Large intestine (tissue), 12 donors: ENCODE measurements at places on chromosomes 12 and 14.

DNA sequence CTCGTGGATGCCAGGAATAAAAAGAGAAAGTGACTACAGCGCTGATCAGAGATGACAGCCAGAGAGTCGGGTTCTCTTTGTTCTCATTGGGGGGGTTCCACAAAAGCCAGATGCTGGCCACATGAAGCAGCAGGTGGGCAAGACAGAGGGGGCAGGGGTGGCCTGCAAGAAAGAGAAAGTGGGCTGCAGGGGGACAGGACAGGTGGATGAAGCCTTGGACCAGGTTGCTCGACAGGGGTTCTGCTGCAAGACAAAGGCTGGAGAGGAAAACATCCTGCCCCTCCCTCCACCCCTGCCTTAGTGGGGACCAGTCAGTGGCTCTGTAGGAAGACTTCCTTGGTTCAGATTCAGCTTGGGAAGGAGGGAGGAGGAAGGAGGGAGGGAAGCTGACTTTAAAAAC lies 126.2 kb downstream of the KSR2 start:
- H3K27ac ChIP-seq = no peak overlapping the region
- no peaks in the 10 kb centered on the region for H3K4me1 ChIP-seq
- H3K4me3 ChIP-seq = no peak overlapping the region
- no peaks in the 10 kb centered on the region for H3K36me3 ChIP-seq
- no peak for DNase-seq

DNA sequence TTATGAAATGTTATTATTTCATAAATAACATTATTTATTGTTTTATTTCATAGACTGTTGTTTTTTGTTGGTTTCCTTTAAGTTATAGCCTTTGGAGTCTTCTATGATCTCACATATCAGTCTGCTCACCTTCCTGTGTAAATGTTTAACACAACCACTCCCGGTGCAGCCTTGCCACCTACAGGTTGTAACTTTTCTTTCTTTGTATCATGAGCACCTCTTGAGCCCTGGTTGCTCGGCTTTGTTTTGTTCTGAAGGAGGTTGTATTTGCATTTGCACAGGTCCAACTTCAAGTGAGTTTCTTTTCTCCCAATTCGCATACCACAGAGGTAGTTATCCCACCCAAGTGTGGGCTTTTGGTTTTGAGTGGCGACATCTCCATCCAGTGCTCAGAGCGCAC lies 121.4 kb downstream of the SLC15A4 start:
- no peak overlapping the region for H3K4me3 ChIP-seq
- H3K36me3 ChIP-seq = no peaks in the 10 kb centered on the region
- H3K4me1 ChIP-seq = peaks cover 6% of the 10 kb centered on the region
- peak; percentile 35 for DNase-seq
- H3K27ac ChIP-seq = peak overlapping the region; percentile 33

DNA sequence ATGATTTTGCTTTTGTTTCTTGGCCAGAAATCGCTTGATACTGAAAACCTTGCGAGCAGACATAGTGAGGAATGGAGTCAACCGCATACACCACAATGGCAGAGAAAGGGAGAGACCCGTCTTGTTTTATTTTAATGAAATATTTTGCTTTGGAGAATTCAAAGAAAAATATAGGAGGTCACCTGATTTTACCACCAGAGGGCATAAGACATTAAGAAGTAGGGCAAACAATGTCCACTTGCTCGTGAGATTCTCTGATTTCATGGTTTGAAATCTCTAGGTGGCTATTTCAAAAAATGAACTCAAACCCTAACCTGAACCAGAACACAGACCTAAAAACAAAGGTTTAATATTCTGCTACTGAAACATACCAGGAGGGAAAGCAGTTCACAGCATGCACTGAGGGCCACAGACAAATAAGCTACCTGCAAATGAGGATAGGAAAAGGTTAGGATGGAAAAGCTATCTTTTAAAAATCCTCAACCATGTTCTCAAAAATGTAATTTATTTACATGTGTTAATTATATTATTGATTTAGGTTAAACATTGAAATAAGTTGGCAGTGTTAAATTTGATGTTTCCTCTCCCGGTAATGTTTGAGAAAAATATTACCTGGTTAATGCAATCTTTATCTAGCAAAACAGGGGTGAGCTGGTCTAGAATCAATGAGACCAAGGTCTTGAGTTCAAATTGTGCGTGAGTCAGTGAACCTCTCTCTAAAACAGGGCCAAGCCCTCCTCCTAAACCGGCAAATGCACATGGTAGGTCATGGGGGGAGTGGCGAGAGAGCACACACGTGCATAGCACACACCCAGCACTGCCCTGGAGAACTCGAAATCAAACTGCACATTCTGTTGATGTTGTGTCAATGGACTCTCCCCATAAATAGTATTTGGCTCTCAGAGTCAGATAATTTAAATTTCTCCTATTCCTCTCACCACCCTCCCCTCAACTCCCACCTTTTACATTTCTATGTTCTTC lies 12.5 kb downstream of the IFNG-AS1 start:
- DNase-seq = no peak
- no peaks in the 10 kb centered on the region for H3K36me3 ChIP-seq
- no peaks in the 10 kb centered on the region for H3K27me3 ChIP-seq
- no peak overlapping the region for H3K27ac ChIP-seq
- no peak overlapping the region for H3K4me3 ChIP-seq

DNA sequence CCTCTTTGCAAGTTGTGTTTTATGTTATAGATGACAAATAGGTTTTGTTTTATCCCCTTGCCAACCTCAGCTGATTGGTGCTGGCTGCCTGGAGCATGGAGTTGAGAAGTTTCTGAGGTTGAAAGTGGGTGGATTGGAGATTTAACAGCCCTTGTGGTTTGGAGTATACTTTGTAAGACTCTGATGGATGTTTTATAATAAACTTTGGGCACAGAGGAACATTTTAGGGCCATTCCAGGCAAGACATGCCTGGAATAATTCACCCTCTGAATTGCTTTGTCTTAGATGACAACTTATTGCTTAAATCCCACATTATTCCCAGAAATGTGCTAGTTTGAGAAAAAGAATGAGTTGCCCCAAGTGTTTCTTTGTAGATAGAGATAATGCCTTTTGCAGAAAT lies 158.9 kb downstream of the SLC5A8 start:
- H3K27me3 ChIP-seq = no peaks in the 10 kb centered on the region
- no peak overlapping the region for H3K4me3 ChIP-seq
- DNase-seq = no peak

GRCh38 chr12:78120866-78121560 lies 290.3 kb downstream of the NAV3 start:
- no peak overlapping the region for H3K4me3 ChIP-seq
- no peaks in the 10 kb centered on the region for H3K4me1 ChIP-seq
- H3K36me3 ChIP-seq = no peaks in the 10 kb centered on the region

- no peak overlapping the region for H3K4me3 ChIP-seq
- DNase-seq = no peak
- H3K27me3 ChIP-seq = no peaks in the 10 kb centered on the region
- H3K36me3 ChIP-seq = no peaks in the 10 kb centered on the region
- H3K27ac ChIP-seq = no peak overlapping the region
Measured at GRCh38 chr12:2387103-2387834, 334.5 kb downstream of the CACNA1C start.

DNA sequence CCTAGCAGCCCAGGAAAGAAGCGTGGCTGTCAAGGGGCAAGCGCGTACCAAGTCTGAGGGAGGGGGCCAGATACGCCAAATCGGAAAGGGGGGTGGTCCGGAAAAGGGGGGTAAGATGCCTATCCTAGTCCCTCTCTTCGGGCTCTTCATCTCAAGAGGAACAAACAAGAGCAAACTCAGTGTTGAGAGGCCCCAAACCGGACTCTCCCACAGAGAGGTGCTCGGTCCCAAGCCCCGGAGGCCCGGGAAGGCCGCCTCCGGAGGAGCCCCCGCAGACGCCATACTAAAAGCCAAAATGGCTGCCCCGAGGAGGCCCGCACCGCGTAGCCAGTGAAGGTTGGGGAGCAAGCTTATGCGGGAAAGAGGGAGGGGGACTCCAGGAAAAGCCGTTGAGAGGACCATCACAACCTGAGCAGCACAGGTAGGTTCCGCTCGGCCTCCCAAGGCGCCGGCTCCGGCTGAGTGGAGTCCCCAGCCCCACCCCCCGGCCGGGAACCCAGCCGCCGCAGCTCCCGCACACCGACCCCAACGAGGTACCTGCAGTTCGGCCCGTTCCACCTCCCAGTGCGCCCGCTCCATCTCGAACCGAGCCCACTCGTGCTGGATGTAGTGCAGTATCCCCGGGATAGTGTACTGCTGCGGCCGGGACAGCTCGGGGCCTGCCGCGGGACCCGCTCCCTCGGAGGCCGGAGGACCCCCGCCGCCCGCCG lies at the start of gene AP4S1:
AP4S1 (plus strand) TSS at position 283 of the 710 bp plus-strand sequence. CDS start 40,548 bp downstream, outside the sequence.
- no peaks in the 10 kb centered on the region for H3K27me3 ChIP-seq
- H3K27ac ChIP-seq = peak within 1 kb of the TSS; percentile 98
- DNase-seq = peak; percentile 71
- H3K4me3 ChIP-seq = peak within 1 kb of the TSS; percentile 99
- peaks cover 4% of the 10 kb centered on the region for H3K36me3 ChIP-seq
- H3K4me1 ChIP-seq = no peaks in the 10 kb centered on the region

DNA sequence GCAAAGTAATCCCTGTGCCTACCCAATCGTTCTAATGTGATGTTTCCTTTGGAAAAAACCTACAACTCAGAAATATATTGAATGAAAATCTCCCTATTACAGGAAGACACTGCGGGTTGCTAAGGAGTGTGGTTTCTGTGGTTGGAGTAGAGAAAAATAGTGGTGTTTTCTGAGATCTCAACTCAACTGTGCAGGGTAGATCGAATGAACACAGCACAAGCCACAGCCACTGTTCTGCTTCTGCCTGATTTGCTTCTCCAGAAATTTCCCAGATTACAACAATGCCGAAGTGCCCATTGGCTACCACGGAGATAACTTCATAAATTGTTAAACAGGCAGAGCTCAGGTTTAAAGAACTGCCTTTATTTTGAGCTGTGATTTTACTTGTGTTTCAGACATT lies 480.4 kb downstream of the DIO2 start:
- H3K27me3 ChIP-seq = no peaks in the 10 kb centered on the region
- H3K4me3 ChIP-seq = no peak overlapping the region
- no peak for DNase-seq
- peaks cover 14% of the 10 kb centered on the region for H3K4me1 ChIP-seq

DNA sequence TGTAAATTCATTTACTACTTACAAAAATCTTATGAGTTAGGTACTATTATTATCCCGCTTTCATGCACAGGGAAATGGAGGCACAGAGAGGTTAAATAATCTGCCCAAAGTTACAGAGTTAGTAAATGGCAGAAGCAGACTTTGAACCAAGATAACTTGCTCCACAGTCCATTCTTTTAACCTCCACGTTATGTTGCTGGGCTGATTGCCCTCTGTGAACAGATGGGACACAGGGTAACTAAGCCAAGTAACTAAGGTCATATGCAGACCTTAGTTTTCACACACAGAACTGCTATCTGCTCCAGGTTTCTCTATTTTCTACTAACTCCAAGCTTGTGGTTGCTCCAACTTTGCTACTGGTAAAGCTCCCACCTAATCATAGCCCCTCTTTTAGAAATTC lies 147.1 kb upstream of the IFNG-AS1 start:
- no peak overlapping the region for H3K4me3 ChIP-seq
- no peaks in the 10 kb centered on the region for H3K36me3 ChIP-seq
- peak overlapping the region; percentile 53 for H3K27ac ChIP-seq
- peak; percentile 82 for DNase-seq
- no peaks in the 10 kb centered on the region for H3K27me3 ChIP-seq

DNA sequence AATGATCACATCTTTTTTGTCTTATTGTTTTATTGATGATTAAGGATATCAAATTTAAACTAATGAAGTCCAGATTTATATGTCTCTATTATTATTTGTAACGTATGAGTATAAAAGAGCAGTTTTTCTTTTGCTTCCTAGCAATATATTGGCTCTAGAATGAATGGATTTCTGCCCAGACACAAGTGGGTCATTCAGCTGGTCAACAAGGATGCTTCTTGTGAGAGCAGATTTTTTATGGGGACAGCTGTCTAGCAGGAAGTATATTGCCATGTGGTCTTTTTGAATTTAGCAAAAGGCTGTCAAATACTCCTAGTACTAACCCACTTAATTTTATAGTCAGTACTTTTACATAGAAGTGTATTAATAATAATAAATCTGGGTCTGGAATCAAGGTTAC lies 1071.1 kb upstream of the FLRT2 start:
- H3K27ac ChIP-seq = no peak overlapping the region
- H3K4me1 ChIP-seq = no peaks in the 10 kb centered on the region
- H3K36me3 ChIP-seq = no peaks in the 10 kb centered on the region
- no peaks in the 10 kb centered on the region for H3K27me3 ChIP-seq

- no peaks in the 10 kb centered on the region for H3K36me3 ChIP-seq
- H3K27me3 ChIP-seq = no peaks in the 10 kb centered on the region
- DNase-seq = no peak
- H3K27ac ChIP-seq = no peak overlapping the region
- no peaks in the 10 kb centered on the region for H3K4me1 ChIP-seq
Measured at GRCh38 chr14:28745176-28745575, 21.4 kb upstream of the FOXG1 start.

DNA sequence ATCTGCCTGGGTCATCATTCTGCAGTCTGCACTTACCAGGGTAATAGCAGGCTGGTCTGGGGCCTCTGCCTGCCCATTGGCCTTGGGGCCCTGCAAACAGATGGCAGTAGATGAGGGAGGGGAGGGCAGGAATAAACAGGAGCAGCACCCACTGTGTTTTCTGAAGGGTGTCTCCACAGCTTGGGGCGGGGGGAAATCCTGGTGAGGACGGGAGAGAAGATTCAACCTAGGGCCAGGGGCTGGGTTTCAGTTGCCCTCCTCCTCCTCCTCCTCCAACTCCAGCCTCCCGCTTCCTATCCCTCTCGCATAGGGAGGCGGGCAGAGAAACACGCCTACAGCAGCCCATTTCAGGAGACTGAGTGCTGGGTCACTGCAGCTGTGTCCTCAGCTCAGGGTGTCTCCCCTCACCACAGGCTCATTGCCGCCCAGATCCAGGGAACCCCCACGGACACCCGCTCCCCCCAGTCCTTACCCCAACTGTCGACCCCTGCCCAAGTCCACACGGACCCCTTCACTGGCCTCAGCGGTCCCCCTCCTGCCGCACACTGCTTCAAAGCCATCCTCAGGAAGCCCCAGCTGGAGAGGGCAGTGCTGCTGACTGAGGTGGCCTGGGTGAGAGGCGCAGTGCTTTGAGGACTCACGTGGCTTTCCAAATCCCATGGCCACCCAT lies 9.1 kb upstream of the KRT80 start:
- H3K4me1 ChIP-seq = peaks cover 22% of the 10 kb centered on the region
- no peaks in the 10 kb centered on the region for H3K27me3 ChIP-seq
- H3K4me3 ChIP-seq = no peak overlapping the region
- no peaks in the 10 kb centered on the region for H3K36me3 ChIP-seq
- H3K27ac ChIP-seq = no peak overlapping the region
- DNase-seq = no peak

DNA sequence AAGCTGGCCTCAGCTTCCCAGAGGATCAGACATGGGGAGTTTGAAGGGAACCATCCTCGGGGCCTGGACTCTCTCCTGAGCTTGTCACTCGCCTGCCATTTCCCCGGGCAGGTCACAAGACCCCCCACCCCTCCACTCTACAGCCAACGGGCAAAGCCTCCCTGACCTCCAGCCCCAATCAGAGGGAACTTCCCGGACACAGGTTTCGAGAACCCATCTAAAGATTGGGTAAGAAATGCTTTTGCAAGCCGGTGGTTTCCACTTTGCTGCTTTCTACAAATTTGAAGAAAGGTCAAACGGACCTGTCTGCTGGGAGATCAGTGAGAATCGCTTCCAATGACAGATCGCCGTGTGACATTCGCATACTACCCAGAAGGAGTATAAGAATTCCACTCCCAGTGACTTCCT lies 89.6 kb downstream of the SCARB1 start:
- DNase-seq = no peak
- H3K27me3 ChIP-seq = no peaks in the 10 kb centered on the region
- peaks cover 14% of the 10 kb centered on the region for H3K4me1 ChIP-seq
- H3K27ac ChIP-seq = no peak overlapping the region
- H3K36me3 ChIP-seq = peaks cover 6% of the 10 kb centered on the region

GRCh38 chr14:58557242-58557641 lies 80.5 kb upstream of the DACT1 start:
- no peaks in the 10 kb centered on the region for H3K36me3 ChIP-seq
- no peak overlapping the region for H3K4me3 ChIP-seq
- no peaks in the 10 kb centered on the region for H3K27me3 ChIP-seq
- no peaks in the 10 kb centered on the region for H3K4me1 ChIP-seq
